ENCODE measurements at places on chromosomes 2 and 18. TPM values are rescaled to one million over a fixed set of nuclear protein-coding genes. Genes with fewer than 3 reads are reported as not detected.

- no peak for DNase-seq
These were observed 486.7 kb downstream of the EIPR1 start for GRCh38 chr2:2890901-2891300.

- DNase-seq: no peak
These were observed 86.2 kb downstream of the LYPD1 start for GRCh38 chr2:132583666-132584360.

The DNAH7 gene
- 0.77 TPM for total RNA-seq

- no peak for DNase-seq
These were observed 604.3 kb upstream of the CDH7 start for GRCh38 chr18:65146482-65147021.

DNA sequence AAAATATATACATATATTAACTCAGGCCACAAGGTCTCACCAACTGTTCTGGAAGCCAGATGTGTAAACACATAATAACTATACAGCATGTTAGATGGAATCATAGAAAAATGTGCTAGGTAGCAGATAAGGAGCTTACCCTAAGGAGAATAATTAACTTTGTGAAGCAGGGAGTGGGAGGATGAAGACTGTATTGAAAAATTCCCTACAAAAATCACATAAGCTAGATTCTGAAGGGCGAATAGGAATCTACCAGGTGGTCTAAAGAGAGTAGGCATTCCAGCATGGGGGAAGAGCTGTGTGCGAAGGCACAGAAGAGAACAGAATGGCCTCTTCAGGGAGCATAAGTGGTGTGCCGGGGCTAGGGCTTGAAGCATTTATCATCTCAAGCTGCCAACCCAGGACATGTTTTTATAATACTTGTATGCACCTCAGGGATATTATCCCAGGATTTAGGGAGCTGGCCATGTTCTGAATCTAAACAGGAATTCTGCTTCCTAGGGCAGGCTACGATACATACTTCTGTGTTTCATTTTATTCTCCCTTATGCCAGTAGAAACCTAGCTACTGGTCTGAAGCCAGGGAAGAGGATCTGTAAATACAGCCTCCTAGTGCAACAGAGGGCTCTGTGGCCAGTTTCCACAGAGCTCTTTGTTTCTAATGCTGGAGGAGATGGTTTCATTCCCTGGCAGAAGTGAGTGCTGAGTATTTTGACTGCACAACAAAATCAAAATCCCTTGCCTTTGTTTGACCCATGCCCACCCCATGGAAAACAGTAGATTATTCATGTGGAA is 56.7 kb downstream of the NEMP2 start:
- no peak for DNase-seq

DNA sequence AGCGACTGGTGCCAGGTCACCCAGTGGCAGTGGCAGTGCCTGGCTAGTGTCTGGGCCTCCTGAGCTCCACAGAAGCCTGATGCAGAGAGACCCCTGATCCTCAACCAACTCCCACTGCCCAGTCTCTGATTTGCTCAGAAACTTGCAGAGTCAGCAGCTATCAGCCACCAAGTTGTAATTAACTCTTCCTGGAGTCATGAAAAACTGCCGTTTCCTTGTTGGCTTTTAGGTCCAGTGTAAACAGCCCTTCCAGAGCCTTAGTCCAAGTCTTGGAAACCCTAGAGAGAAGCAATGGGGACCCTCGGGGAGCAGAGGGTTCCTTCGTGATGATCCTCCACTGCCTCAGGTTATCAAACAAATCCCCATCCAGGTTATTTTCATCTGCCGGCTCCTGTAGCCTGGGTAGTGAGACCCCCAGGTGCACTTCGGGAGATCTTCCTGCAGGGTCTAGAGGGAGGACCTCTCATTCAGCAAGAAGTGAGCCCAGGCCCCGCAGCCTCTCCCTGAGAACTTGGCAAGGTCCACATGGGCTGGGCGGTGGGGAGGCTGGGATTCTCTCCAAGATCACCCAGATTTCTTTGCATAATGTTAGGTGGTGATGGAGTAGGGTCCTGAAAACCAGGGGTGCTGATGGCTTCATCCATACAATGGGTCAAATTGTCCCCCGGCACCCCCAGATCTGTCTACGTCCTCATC is 137.7 kb upstream of the HDAC4 start:
- no peak for DNase-seq

DNA sequence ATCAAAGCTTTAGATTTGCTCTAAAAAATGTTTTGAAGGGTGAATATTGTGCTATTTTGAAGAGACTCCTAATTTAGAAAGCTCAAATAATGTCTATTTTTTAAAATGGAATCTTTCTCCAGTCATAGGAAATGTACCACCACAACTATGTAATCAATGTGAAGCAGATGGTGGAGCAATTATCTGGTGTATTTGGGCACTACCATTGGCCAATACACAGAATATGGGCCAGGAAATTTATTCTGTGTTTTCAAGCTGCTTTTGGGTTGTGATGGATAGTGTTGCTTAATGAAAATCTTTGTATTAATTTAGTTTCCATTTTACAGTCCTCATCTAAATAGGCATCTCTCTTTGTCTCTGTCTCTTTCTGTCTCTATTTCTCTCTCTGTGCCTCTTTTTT is 17.1 kb upstream of the VWC2L start:
- no peak for DNase-seq

DNA sequence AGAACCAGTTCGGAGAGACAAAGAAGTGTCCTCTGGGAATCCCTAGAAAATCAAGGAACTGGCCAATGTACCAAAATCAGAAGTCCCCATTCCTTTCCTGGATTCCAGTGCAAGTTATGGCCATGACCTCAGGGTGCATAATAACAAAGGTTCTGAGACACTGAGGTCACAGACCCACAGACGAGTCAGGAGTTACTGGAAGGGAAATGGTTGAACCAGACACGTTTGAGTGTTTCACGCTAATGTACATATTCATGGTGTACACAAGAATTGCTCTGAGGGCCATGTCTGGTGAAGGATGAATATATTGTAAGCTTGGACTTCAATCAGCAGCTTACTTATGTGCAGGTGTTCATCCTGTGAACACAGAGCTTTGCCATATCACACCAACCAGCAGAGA is 58.6 kb upstream of the KLHL29 start:
- no peak for DNase-seq

DNA sequence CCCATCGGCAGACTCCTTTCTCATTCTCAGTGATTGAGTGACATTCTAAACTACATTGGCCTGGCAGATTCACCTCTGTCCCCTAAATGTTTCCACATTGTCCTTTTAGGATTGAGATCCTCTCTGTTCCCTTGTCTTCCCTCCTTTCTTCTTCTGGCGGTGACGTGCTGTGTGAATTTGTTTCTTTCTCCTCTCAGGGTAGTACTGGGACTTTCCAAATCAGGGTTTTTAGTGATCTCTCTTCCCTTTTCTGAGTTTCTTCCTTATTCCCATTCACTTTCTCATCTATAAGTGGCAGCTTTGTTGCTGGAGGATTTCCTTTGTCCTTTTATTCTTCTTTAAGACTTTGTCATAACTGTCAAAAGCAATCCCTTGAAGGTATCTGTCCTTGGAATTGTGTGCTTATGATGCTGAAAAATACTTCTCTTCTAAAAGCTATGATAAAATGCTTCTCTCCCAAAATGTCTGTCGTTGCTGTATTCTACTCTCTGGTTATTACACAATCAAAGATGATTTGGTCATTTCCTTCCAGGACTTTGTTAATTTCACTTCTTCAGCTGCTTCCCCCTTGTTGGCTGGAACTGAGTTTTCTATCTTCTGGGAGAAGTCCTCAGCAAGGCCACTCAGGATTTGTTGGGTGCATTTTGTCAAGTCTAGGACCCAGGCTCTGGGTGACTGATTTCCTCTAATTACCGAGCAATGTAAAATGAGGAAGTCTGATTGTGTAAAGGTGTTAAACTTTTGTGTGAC is 4.9 kb upstream of the IL1B start:
- DNase-seq: no peak

GRCh38 chr2:30504731-30505130 is 57.7 kb downstream of the LCLAT1 start:
- DNase-seq: no peak

Measured in right cardiac atrium (tissue), 5 donors.